ENCODE measurements at places on chromosomes 2 and 18.

DNA sequence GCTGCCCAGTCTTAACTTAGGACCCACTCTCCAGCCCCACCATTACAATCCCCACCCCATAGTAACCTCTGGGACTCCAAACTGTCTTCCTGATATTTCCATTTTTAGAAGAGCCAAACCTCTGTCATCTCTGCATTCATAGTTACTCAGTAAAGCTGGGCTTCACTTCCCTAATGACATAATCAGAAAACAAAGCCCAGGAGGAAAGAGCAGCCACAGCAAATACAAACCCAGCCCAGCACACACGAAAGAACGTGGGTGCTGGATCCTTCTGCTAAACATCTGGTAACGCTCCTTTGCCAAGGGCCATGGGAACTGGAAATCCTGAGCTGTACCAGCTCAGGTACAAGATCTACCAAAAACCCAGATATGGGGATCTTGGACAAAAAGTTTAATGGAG lies 36.8 kb upstream of the RIOK3 start:
- H3K4me1 ChIP-seq: no peaks in the 10 kb centered on the region
- no peak overlapping the region for H3K4me3 ChIP-seq
- H3K36me3 ChIP-seq: no peaks in the 10 kb centered on the region
- no peak for DNase-seq
- no peaks in the 10 kb centered on the region for H3K27me3 ChIP-seq

DNA sequence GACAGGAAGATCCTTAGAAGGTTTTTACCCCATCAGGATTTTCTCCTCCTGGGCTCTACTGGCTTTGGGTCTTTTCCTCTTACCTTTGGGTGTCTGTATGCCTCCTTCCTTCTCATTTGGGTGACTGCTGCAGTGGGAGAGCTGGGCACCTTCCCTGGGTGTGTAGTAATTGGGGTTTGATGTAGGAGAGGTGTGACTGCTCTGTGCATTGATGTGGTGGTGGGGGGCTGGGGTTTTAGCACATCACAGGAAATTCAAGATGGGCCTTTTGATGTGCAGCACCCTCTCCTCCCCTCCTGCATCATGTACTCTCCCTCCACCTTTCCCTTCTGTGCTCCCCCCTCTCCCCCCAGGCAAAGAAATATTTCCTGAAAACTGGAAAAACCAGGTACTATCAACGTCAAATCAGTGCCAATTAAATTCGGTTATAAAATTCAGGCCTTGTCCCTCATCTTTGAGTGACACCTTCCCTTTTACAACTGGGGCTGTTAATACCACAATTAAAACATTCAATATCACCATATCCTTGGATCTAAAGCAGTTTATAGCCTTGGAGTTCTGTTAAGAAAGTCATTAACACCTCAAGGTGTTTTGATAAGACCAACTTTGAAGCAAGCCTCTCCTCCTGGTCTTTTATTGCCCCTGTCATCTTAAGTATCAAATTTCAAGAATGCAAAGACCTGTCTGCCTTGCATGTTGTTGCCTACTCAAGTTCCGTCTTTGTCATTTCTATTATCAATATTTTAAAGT lies 23.3 kb downstream of the EDAR start:
- peaks cover 47% of the 10 kb centered on the region for H3K4me1 ChIP-seq
- DNase-seq: no peak
- H3K36me3 ChIP-seq: no peaks in the 10 kb centered on the region
- no peak overlapping the region for H3K27ac ChIP-seq
- H3K4me3 ChIP-seq: no peak overlapping the region
- H3K27me3 ChIP-seq: no peaks in the 10 kb centered on the region

GRCh38 chr2:158189526-158189925 lies 87.8 kb downstream of the UPP2 start:
- H3K36me3 ChIP-seq: no peaks in the 10 kb centered on the region
- no peaks in the 10 kb centered on the region for H3K4me1 ChIP-seq
- H3K4me3 ChIP-seq: no peak overlapping the region
- no peak overlapping the region for H3K27ac ChIP-seq

- H3K27me3 ChIP-seq: no peaks in the 10 kb centered on the region
- no peak overlapping the region for H3K4me3 ChIP-seq
- H3K27ac ChIP-seq: no peak overlapping the region
- no peaks in the 10 kb centered on the region for H3K4me1 ChIP-seq
- no peak for DNase-seq
These were observed 192.7 kb upstream of the REV1 start for GRCh38 chr2:99682275-99683060.

DNA sequence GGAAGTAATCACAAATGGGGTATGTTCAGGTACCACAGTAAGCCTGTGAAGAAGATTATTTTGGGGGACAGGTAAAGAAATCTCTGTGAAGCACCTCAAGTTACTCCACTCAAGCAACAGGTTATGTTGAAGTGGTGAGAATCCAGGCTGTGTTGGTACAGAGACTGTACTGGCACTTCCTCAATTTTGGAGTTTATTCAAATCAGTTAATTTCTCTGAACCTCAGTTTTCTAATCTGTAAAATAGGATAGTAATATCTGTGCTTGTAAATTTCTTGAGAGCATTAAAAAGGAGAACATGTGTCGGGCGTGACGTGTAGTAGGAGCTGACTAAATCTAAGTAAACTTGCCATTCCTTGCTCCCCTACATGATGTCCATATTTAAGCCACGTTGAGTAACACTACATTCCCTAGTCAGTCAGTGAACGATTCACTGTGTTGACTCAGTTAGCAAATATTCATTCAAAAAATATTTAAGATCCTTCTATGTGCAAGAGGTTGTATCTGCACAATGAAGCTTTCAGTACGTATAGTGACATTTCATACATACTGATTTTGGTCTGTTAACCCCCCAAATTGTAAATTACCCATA lies 504.2 kb downstream of the ZEB2 start:
- no peaks in the 10 kb centered on the region for H3K27me3 ChIP-seq
- no peaks in the 10 kb centered on the region for H3K4me1 ChIP-seq
- H3K36me3 ChIP-seq: no peaks in the 10 kb centered on the region
- no peak for DNase-seq
- H3K4me3 ChIP-seq: no peak overlapping the region

- DNase-seq: no peak
- no peak overlapping the region for H3K27ac ChIP-seq
- no peak overlapping the region for H3K4me3 ChIP-seq
- H3K4me1 ChIP-seq: peaks cover 17% of the 10 kb centered on the region
These were observed 40.5 kb upstream of the BMP10 start for GRCh38 chr2:68911709-68912108.

GRCh38 chr2:1731447-1731962 lies 12.8 kb downstream of the PXDN start:
- no peaks in the 10 kb centered on the region for H3K27me3 ChIP-seq
- DNase-seq: no peak
- H3K27ac ChIP-seq: peak overlapping the region; percentile 88
- no peak overlapping the region for H3K4me3 ChIP-seq
- peaks cover 39% of the 10 kb centered on the region for H3K4me1 ChIP-seq
- H3K36me3 ChIP-seq: no peaks in the 10 kb centered on the region

GRCh38 chr2:156005531-156005930 lies 327.0 kb downstream of the NR4A2 start:
- no peak overlapping the region for H3K4me3 ChIP-seq
- H3K27ac ChIP-seq: no peak overlapping the region
- H3K27me3 ChIP-seq: no peaks in the 10 kb centered on the region
- H3K36me3 ChIP-seq: no peaks in the 10 kb centered on the region
- no peaks in the 10 kb centered on the region for H3K4me1 ChIP-seq

GRCh38 chr2:224646242-224646846 lies 61.2 kb upstream of the CUL3 start:
- H3K27ac ChIP-seq: no peak overlapping the region
- no peaks in the 10 kb centered on the region for H3K27me3 ChIP-seq
- DNase-seq: no peak
- H3K36me3 ChIP-seq: no peaks in the 10 kb centered on the region
- no peak overlapping the region for H3K4me3 ChIP-seq

GRCh38 chr2:111049792-111050640 lies 70.7 kb upstream of the BCL2L11 start:
- no peaks in the 10 kb centered on the region for H3K27me3 ChIP-seq
- H3K36me3 ChIP-seq: no peaks in the 10 kb centered on the region
- peaks cover 3% of the 10 kb centered on the region for H3K4me1 ChIP-seq
- H3K4me3 ChIP-seq: no peak overlapping the region

DNA sequence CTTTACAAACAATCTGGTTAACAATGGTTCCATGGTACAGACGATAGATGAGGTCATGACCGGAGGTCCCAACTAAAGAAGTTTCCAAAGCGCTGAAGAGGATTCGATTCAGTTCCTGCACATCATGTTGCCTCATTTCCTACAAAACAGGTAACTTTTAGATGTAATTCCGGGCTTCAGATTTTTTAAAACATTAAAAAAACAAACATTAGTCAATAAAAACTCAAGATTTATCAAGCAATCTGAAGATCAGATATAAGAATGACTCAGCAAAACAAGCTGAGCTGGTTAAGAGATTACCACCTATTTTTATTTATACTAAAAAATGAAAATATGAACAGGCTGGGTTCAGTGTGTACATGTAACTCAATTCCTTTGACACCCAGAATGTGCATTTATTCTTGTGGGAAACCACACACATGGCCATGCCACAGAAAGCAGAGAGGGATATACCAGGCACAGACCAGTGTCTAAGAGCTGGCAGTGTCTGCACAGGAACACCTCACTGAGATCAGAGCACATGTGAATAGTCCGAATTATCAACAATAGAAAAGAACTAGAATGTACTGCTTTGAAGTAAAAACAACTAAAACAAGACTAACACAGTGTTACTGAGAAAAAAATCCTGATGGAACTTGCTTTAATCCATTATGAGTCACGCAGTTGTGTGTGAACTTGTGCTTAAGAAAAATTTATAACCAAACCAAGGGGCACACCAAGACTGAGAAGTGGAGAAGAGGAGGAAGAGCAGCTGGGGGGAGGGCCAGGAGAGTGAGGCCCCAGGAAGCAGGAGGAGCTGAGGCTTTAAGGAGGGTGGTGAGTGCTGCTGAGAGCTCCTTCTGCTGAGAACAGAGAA lies 9.5 kb downstream of the USP40 start:
- no peak for DNase-seq
- H3K27me3 ChIP-seq: no peaks in the 10 kb centered on the region
- H3K4me1 ChIP-seq: peaks cover 9% of the 10 kb centered on the region
- peak overlapping the region; percentile 79 for H3K27ac ChIP-seq

GRCh38 chr2:118495290-118495689 lies 352.2 kb downstream of the EN1 start:
- no peak overlapping the region for H3K27ac ChIP-seq
- H3K36me3 ChIP-seq: no peaks in the 10 kb centered on the region
- H3K4me3 ChIP-seq: no peak overlapping the region

- DNase-seq: no peak
- peaks cover 27% of the 10 kb centered on the region for H3K4me1 ChIP-seq
- H3K27me3 ChIP-seq: no peaks in the 10 kb centered on the region
- no peak overlapping the region for H3K4me3 ChIP-seq
- no peaks in the 10 kb centered on the region for H3K36me3 ChIP-seq
These were observed 111.8 kb downstream of the HDAC4 start for GRCh38 chr2:239288951-239289511.

DNA sequence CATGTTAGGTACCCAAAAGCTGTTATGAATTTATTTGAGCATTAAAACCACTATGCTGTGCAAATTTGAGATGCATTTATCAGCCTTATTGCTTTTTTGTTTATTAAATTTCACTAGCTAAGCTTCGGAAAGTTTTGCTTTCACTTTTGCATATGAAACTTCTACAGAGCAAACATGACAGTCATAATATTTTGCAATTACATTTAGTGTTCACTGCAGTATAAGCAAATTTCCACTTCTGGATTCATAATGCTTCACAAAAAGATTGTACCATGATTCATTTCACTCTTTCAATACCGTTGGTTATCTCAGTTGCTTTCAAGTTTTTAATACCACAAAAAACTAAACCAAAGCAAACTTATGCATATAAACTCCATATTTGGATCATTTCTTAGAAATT lies 228.7 kb upstream of the SLC8A1 start:
- H3K4me3 ChIP-seq: peak overlapping the region; percentile 45
- no peaks in the 10 kb centered on the region for H3K36me3 ChIP-seq
- no peaks in the 10 kb centered on the region for H3K4me1 ChIP-seq

DNA sequence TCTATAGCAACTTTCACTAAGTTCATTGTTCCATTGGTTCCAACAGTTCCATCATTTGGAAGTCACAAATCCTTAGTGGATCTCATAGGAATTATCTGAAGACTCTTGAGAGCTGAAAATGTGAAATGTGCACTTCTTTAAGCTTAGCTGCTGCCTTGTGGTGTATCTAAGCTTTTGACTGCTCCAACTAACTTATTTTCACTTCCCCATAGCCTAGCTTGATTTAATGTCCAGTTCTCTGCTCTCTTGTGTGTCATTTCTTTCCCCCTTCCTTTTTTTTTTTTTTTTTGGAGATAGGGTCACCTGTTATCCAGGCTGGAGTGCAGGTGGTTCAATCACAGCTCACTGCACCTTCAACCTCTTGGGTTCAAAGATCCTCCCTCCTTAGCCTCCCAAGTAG lies 34.9 kb upstream of the CD302 start:
- no peaks in the 10 kb centered on the region for H3K36me3 ChIP-seq
- no peaks in the 10 kb centered on the region for H3K27me3 ChIP-seq
- H3K4me3 ChIP-seq: no peak overlapping the region
- DNase-seq: no peak

- peaks cover 5% of the 10 kb centered on the region for H3K4me1 ChIP-seq
- no peaks in the 10 kb centered on the region for H3K27me3 ChIP-seq
- no peaks in the 10 kb centered on the region for H3K36me3 ChIP-seq
- DNase-seq: no peak
- H3K4me3 ChIP-seq: no peak overlapping the region
These were observed 388.6 kb downstream of the PARD3B start for GRCh38 chr2:204933735-204934374.

- DNase-seq: no peak
- H3K27me3 ChIP-seq: no peaks in the 10 kb centered on the region
- H3K36me3 ChIP-seq: no peaks in the 10 kb centered on the region
- no peak overlapping the region for H3K4me3 ChIP-seq
- H3K4me1 ChIP-seq: peaks cover 19% of the 10 kb centered on the region
These were observed 67.3 kb downstream of the INPP4A start for GRCh38 chr2:98511981-98512380.

DNA sequence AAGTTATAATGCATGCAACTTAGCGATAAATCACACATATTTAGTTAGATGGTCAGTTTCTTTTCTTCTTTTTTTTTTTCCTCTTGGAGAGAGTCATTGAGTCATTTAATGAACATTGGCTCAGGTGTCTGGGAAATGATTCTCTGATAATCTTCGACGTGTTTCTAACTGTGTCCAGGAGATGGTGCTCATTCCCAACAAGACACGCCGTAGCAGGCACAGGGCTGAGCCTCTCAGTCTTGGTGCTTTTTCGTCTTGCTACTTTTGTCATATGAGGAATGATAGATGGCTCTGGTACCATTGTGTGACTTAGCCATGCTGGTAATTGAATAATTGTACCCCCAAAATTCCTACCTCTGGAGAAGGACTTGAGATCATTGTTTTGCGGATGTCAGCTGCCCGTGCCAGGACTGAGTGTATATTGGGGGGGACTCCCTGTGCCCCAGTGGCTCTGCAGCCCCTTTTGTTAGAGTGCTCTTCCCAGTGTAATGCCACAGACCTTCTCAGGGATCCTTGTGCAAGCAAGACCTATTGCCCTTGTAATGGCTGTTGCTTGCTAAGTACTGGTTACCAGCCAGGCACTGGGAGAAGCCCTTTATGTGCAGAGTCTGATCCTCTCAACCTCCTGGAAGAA lies 107.6 kb upstream of the CYRIA start:
- no peaks in the 10 kb centered on the region for H3K36me3 ChIP-seq
- H3K27me3 ChIP-seq: no peaks in the 10 kb centered on the region
- no peak overlapping the region for H3K27ac ChIP-seq
- no peak for DNase-seq

GRCh38 chr18:73879766-73880165 lies 267.9 kb downstream of the FBXO15 start:
- no peaks in the 10 kb centered on the region for H3K36me3 ChIP-seq
- no peaks in the 10 kb centered on the region for H3K27me3 ChIP-seq
- no peak overlapping the region for H3K27ac ChIP-seq
- DNase-seq: no peak

Measured in esophagus squamous epithelium (tissue), 5 donors.